MG63 (cell line): ENCODE measurements at places on chromosomes 4 and X. TPM values are rescaled to one million over a fixed set of nuclear protein-coding genes. Genes with fewer than 3 reads are reported as not detected.

Gene ARHGAP36
- total RNA-seq = not detected in 2 replicates

Gene PASD1
- not detected in 2 replicates for total RNA-seq

Gene SOWAHD
- total RNA-seq = 1.2 TPM in 1 of 2 replicates, not detected in the other

Gene CCDC158
- not detected in 2 replicates for total RNA-seq

Gene PHKA1
- total RNA-seq = 1.6 and 2.1 TPM in 2 replicates
